ENCODE measurements at places on chromosomes 2 and 18.

DNA sequence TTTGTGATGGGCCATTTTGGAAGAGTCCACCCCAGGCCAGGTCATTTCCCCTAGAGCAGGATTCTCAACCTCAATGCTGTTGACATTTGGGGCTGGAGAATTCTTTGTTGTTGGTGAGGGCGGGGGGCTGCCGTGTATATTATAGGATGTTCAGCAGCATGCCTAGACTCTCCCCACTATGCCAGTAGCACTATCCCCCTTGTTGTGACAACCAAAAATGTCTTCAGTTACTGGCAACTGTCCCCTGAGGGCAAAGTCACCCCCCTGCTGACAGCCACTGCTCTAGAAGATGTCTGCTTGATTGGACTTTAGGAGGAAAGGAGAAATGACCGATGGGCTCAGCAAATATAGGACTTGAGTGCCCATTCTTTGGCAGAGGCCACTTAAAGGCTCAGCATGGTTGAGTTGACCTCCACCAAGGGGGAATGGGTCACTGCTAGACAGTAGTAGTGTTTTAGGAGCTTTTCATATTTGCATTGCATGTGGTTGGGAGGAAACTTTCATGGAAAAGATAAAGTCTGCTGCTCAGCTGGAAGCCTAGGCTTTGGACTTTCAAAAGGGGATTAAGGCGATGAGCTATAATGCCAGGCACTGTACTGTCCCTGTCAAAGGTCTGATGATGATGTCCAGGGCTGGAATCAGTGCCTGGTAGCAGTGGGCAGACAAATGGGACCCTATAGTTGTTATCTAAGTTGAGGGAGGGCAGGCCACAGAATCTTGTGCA lies 61.1 kb upstream of the MCFD2 start:
- H3K4me1 ChIP-seq, result peaks cover 15% of the 10 kb centered on the region
- peaks cover 38% of the 10 kb centered on the region for H3K36me3 ChIP-seq
- no peaks in the 10 kb centered on the region for H3K27me3 ChIP-seq
- H3K27ac ChIP-seq, result no peak overlapping the region

DNA sequence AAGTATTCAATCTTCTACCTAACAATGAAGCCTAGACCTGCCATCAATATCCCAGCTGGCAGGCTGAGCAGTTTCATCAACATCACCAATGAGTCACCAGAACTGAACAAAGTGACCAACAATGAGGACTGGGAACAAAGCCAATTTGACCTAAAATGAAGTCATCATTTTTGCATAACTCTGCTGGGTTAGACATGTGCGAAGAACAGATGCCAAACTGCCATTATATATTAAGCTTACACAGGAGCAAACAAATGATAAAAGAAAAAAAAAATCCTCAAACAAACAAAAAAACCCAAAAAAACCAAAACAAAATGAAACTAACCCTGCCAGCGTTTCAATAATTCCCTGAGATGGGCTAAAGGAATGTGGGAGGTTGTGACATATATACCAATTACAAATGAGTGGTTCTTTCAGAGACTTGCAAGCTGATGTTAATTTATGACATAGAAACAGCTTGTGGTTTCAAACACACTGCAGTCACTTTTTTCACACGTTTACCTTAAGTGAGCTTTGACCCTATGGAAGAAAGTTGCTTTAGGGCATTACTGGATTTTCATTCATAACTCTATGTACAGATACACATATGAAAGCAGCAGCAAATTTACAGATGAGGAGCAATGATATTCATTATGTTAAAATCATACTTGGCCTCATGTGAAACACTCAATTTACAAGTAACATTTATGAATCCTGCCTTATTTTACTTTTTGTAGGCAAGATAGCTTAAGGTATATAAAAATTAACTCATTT lies 56.9 kb upstream of the CCDC141 start:
- no peak overlapping the region for H3K27ac ChIP-seq
- peak; percentile 50 for DNase-seq

DNA sequence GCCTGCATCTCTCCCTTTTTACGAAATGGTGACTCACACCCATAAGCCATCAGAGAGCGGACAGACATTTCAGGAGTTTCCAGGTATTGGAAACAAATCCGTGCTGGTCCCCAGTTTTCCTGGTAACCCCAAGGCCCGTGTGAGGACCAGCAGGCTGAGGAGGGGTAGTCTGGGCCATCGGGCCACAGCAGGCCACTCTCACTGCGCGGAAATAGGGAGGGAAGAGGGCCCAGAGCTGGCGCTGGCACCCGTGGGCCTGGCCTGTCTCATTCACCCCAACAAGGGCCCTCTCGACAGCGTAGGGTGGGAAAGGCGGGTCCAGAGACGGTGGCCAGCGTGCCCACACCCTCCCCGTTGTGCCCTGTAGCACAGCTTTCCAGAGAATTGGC lies 13.7 kb upstream of the FAHD2A start:
- peak; percentile 55 for DNase-seq
- H3K36me3 ChIP-seq, result no peaks in the 10 kb centered on the region
- H3K27ac ChIP-seq, result no peak overlapping the region
- no peaks in the 10 kb centered on the region for H3K4me1 ChIP-seq
- no peak overlapping the region for H3K4me3 ChIP-seq

- H3K4me1 ChIP-seq, result no peaks in the 10 kb centered on the region
- no peak overlapping the region for H3K4me3 ChIP-seq
- H3K27ac ChIP-seq, result no peak overlapping the region
- no peaks in the 10 kb centered on the region for H3K27me3 ChIP-seq
- H3K36me3 ChIP-seq, result peaks cover 37% of the 10 kb centered on the region
Measured at GRCh38 chr18:8635087-8635486, 25.9 kb downstream of the RAB12 start.

DNA sequence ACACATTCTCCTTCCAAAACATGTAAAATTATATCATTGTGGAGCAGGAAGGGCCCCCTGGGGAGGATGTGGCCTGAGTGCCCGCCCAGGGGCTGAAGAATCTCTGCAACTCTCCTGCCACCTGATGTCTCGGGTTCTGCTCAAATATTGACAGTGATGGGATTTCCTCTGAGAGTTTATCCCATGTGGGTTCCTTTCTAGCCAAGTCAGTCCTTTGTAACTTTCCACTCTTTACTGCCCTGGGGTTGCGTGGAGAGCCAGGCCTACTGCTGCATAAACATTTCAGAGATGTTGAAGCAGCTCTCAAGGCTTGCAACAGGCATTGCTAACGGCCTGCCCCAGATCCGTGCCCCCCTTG lies 4.0 kb upstream of the RAB17 start:
- no peak overlapping the region for H3K27ac ChIP-seq
- H3K27me3 ChIP-seq, result no peaks in the 10 kb centered on the region
- peaks cover 41% of the 10 kb centered on the region for H3K4me1 ChIP-seq
- DNase-seq, result peak; percentile 15

DNA sequence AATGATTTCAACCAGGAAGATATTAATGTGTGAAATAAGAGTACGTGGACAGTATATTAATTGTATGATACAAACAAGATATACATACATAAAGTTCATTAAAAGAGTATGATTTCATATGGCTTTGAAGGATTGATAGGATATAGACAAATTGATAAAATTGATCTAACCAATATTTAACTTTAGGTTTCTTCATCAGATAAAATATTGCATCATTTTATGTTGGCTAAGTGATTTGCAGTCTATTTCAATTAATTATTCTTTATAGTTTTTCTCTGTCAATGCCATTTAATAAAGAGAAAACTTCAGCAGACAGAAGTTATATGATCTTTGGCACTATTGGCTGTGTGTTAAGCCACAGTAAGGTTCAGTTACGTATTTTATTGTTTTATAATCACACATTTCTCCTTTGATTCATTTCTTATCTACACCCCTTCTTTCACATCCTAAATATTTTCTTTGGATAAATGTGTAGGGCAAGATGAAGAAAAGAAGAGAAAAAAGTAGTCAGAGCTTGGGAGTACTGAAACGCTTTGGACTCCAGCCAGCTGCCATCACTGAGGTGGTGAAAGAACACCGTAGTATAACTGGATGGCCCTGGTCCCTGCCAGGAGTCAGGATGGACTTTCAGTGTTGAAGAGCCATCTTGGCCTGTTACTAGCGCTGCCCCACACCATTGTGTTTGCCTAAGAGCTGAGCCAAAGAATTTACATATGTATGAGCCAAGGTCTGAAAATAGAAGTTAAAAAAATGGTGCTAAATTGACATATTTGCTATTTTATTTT lies 9.8 kb upstream of the CPS1 start:
- H3K27me3 ChIP-seq, result no peaks in the 10 kb centered on the region
- no peaks in the 10 kb centered on the region for H3K4me1 ChIP-seq
- DNase-seq, result no peak
- H3K4me3 ChIP-seq, result no peak overlapping the region

DNA sequence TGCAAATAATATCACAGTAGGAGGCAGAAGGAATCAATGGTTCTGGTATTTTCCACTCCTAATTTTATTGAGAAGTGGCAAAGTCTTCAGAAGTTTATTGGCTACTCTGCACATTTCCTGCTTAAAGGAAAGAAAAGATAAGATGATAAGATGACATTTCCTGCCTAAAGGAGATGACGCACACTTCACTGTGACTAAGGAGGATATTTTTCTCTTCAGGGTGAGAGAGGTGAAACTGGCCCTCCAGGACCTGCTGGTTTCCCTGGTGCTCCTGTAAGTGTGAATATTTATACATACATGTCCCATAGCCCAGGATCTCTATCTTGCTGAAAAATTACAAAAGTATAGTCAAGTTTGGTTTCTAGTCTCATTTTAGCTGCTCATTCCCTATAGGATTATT lies 27.9 kb downstream of the COL3A1 start:
- peaks cover 2% of the 10 kb centered on the region for H3K4me1 ChIP-seq
- no peak overlapping the region for H3K4me3 ChIP-seq
- H3K36me3 ChIP-seq, result peaks cover 25% of the 10 kb centered on the region

DNA sequence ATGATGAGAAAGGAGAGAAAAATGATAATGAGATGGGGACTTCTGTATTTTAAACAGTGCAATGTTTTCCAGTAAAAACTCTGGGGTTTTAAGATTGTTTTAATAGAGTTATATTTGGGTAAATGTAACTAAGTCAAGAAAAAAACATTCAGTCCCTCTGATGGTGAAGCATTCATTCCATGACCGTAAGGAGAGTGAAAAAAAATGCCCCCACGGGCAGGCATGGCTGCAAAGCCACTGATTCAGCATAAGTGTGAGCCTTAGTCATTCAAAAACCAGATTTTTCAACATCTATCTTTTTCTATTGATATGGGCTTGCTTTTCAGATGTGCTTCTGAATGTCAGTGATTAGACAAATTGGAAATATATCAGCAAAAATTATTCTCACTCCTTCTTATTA lies 957.8 kb downstream of the SLC4A3 start:
- H3K27ac ChIP-seq, result no peak overlapping the region
- H3K27me3 ChIP-seq, result no peaks in the 10 kb centered on the region
- no peaks in the 10 kb centered on the region for H3K36me3 ChIP-seq
- DNase-seq, result peak; percentile 7

DNA sequence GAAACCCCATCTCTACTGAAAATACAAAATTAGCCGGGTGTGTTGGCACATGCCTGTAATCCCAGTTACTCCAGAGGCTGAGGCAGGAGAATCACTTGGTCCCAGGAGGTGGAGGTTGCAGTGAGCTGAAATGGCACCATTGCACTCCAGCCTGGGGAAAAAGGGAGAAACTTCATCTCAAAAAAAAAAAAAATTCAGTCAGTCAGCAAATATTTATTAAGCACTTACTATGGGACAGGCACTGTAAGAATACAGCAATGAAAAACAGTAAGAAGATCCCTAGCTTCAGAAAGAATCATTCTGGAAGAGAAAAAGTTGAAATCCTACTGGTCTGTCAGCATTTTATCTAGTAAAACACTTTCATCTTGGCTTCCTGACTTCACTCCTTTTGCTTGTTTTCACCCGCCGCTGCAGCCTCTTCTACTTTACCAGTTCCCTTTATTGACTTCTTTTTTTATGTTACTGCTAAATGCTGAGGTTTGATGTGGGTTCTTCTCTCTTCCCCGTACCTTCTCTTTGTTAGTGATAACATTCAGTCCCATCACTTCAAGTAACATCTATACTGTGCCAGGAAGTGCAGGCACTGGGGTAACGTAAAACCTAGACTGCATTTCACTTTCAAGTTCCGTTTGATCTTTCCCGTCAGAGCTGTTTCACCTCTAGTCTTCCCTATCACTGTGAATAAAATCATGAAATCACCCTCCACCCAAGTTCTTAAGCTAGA lies 10.8 kb upstream of the TAF4B start:
- no peaks in the 10 kb centered on the region for H3K27me3 ChIP-seq
- H3K4me3 ChIP-seq, result no peak overlapping the region
- H3K36me3 ChIP-seq, result no peaks in the 10 kb centered on the region

GRCh38 chr2:144166743-144167142 lies 353.2 kb downstream of the ZEB2 start:
- no peak overlapping the region for H3K27ac ChIP-seq
- no peak for DNase-seq
- H3K36me3 ChIP-seq, result no peaks in the 10 kb centered on the region
- H3K4me3 ChIP-seq, result no peak overlapping the region
- H3K27me3 ChIP-seq, result no peaks in the 10 kb centered on the region

DNA sequence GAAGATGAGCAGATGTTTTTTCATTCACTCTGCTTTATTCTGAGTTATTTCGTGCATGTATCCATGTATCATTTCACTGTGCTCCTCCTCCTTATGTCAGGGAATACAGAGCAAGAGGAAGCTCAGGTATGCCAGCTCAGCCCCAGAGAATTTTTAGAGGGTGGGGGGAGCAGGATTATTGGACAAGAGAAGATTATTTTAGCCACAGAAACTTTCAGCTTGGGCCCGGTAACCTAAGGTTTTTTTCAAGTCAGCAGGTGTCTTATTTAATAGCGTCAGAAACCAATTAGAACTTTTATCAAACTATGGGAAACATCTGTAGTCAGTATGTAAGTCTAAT lies 232.9 kb upstream of the SIX3 start:
- H3K27me3 ChIP-seq, result no peaks in the 10 kb centered on the region
- DNase-seq, result no peak
- no peaks in the 10 kb centered on the region for H3K4me1 ChIP-seq

DNA sequence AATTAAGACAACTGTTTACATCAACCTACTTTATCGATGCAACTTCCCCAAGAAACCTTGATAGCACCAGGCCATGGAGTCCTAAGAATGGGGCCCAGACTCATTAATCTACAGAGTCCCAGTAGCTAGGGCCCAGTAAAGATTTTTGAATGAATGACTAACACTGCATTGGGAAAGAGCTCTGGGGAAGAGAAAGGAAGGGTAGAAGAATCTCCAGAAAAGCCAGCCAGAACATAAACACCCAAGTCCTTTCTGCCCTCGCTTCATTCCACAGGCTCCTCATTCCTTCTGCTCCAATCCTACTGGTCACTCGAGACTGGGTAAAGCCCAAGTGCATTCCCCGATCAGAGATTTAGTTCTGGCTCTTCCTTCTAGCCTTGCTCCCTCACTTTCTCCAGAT lies 44.3 kb downstream of the CYRIA start:
- no peaks in the 10 kb centered on the region for H3K27me3 ChIP-seq
- H3K4me3 ChIP-seq, result no peak overlapping the region
- peaks cover 6% of the 10 kb centered on the region for H3K36me3 ChIP-seq

GRCh38 chr2:105183555-105184323 lies 57.8 kb upstream of the GPR45 start:
- H3K36me3 ChIP-seq, result no peaks in the 10 kb centered on the region
- H3K4me1 ChIP-seq, result peaks cover 12% of the 10 kb centered on the region
- no peaks in the 10 kb centered on the region for H3K27me3 ChIP-seq

DNA sequence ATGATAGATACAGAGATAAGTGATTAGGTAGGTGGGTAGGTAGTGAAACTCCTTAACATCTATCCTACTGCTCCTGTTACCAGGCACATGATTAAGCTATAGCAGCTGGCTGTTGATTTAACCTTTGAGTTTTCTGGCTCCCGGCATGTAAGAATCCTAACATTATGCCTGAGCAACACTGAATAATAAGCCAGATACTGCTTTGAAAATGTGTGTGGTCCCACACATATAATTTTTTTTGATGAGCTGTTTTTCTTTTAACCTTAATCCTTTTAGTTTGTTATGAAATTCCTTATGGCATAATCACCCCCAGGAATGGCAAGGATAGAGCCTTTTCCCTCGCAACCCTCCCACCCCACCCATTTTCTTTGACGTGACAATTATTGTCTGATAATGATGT lies 104.2 kb upstream of the NEUROD1 start:
- H3K4me1 ChIP-seq, result peaks cover 16% of the 10 kb centered on the region
- no peaks in the 10 kb centered on the region for H3K27me3 ChIP-seq
- DNase-seq, result no peak
- peak overlapping the region; percentile 50 for H3K27ac ChIP-seq
- no peak overlapping the region for H3K4me3 ChIP-seq

Data from trophoblast cell (in vitro differentiated cells and primary cell).